ENCODE measurements at places on chromosomes 2 and 18.

- no peak for DNase-seq
Observed at GRCh38 chr2:144671695-144672455, 152.0 kb upstream of the ZEB2 start.

DNA sequence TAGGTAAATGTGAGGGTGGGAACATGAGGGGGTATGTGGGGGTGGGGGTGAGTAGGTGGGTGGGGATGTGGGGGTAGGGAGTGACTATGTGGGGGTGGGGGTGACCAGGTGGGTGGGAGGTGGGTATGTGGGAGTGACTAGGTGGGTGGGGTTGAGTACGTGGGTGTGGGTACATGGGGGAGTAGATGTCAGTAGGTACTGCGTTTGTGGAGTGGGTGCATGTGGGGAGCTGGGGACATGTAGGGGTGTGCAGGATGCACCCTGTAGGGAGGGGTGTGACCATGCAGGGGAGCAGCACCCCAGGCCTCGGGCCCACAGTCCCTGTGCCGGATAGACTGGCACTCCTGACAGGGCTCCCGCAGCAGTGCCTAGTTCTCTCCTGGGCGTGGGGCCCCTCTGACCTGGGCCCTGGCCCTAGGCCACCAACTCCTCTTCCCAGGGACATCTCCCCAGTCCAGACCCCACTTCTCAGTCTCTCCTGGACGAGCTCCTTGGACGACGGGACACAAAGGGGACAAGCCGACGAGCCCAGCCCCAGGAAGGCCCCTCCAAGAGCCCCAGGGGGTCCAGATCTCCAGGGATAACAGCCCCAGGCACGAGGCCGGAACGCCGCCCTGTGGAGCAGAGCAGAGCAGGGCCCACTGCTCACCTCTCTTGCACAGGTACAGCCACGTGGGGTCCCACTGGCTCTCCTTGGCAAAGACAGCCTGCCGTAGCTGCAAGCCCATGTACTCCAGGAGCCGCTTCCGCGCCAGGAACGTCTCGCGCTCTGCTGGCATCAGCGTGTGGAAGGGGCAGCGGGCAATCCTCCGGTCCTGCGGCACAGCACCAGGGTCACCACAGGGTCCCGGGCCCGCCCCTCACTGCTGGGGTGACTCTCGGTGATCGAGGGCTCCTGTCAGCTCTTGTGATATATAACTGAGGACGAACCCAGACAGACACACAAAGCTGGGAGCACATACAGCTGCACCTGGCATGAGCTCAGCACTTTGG, 58.2 kb downstream of the ANKMY1 start:
- no peak for DNase-seq

- DNase-seq: no peak
Observed at GRCh38 chr2:81324046-81324445, 1019.5 kb upstream of the LRRTM1 start.

DNA sequence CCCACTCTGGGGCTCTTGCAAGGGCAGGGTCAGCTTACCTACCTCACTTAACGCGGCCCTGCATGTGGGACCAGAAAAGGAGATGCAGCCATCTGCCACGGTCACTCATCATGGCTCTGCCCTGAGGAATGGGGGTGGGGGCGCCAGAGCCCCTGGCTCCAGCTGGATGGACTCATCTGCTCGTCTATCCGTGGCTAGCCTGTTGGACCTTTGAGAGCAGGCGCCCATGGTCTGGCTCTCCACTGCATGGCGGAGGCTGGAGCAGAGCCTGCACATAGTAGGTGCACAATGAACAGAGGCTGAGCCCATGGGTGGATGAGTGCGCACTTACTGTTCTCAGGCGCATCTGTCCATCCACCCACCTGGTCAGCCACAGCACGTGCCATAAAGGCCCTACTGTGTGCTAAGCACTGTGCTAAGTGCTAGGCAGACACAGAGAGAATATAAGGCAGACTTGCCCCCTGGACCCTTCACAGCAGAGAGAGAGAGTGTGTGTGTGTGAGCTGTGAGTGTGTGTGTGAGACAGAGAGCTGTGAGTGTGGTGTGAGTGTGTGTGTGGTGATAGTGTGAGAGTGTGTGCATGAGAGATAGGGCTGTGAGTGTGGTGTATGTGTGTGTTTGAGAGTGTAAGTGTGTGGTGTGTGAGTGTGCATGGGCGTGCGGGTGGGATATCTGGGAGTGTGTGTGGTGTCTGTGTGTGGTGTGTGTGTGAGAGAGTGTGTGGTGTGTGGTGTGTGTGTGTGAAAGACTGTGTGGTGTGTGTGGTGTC, 151.3 kb downstream of the TFCP2L1 start:
- DNase-seq: no peak
